ENCODE measurements at places on chromosomes 6 and 20.

DNA sequence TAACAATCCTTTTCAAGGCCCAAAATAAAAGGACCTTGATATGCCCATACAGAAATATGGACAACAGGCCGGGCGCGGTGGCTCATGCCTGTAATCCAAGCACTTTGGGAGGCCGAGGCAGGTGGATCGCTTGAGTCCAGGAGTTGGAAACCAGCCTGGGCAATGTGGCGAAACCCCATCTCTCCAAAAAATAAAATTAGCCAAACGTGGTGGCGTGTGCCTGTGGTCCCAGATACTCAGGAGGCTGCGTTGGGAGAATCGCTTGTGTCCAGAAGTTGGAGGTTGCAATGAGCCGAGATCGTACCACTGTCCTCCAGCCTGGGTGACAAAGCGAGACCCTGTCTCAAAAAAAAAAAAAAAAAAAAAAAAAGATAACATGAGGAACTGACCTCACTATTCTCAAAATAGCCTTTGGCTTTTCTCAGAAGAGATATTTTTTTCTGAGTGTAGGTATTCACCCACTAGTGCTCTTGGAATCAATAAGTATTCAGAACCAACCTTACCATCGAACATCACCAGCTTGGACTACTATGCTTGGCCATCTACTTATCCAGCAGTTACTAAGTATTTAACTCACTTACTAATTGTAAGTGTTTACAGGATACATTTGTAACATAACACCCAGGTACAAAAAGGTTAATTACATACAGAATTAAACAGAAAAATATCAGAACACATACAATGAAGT, 99.2 kb downstream of the OR2B2 start:
- DNase-seq, result no peak

GRCh38 chr6:145819994-145820393, 5.4 kb upstream of the FBXO30 start:
- DNase-seq, result no peak

- no peak for DNase-seq
Measured at GRCh38 chr6:6319952-6320811, at the start of gene F13A1. Gene F13A1 (minus strand): TSS chr6:6320662. CDS start chr6:6318664, 1,998 bp downstream.

- no peak for DNase-seq
Measured at GRCh38 chr6:13396241-13396792, 68.0 kb upstream of the TBC1D7 start.

GRCh38 chr6:7974938-7975763, 64.6 kb upstream of the TXNDC5 start:
- no peak for DNase-seq

- DNase-seq, result no peak
Measured at GRCh38 chr20:45972500-45973183, 639 bp upstream of the ZNF335 start.
